ENCODE measurements at places on chromosomes 11 and 22. TPM values are rescaled to one million over a fixed set of nuclear protein-coding genes. Genes with fewer than 3 reads are reported as not detected.

The NKAPD1 gene
- 20.8 TPM for total RNA-seq

DNA sequence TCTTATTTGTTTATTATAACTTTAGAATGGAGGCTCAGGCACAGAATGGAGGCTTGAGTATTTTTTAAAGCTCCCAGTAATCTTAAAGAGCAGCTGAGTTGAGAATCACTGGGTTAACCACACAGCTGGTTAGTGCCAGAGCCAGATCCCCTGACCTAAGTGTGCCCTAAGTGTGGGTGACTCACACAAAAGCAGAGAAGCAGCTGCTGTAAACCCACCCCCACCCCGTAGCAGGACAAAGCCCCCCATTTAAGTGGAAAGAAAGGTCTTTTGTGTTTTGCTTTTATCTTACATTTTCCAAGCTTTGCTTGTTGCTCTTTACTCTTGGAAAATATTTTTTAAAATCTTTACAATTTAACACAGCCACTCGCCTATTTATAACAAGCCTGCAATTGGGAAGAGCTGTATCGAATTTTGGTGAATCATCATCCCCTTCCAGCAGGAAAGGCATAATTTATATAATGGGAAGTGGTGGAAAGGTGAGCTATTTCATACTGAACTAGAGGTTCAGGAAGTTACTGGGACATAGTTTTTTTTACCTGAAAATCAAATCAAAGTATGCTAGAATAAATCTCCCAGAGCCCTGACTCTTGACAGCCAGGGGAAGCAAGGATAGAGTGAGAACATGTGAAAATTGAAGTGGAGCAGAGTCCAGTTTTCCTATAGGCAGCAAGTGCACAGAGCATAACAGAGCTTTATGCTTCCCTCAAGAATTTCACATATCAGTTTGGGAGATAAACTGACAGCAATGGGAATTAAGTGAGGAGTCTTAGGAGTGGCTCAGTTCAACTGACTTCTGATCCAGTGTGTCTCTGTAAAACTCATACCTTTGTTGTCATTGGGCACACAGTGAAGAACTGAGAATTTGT, 405.7 kb downstream of the AASDHPPT start:
- DNase-seq, result no peak

DNA sequence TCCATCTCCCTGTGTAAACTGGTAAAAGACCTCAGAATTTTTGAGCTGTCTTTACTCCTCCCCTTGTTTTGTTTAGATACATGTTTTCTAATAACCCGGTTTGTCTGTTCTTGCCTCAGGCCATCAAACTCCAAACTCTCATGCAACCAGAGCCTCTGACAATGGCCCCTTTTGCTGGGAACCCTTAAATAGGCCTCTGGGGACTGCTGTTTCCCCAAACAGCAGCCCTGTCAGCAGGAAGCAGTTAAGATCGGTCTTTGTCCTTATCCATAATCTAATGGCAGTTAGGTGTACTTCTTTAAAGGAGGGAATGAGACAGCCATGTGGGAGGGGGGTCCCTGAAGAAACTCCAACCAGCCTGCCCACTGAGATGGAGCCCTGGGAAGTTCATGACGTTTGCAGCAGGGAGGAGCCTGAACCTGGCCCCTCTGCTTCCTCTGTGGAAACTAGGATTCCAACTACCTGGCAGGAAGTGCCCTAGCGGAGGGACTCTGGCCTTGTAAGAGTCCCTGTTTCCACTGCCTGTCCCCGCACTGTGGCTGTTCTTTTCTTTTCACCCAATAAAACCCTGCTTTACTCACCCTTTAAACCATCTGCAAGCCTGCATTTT, 1354.4 kb downstream of the LRRC4C start:
- no peak for DNase-seq

DNA sequence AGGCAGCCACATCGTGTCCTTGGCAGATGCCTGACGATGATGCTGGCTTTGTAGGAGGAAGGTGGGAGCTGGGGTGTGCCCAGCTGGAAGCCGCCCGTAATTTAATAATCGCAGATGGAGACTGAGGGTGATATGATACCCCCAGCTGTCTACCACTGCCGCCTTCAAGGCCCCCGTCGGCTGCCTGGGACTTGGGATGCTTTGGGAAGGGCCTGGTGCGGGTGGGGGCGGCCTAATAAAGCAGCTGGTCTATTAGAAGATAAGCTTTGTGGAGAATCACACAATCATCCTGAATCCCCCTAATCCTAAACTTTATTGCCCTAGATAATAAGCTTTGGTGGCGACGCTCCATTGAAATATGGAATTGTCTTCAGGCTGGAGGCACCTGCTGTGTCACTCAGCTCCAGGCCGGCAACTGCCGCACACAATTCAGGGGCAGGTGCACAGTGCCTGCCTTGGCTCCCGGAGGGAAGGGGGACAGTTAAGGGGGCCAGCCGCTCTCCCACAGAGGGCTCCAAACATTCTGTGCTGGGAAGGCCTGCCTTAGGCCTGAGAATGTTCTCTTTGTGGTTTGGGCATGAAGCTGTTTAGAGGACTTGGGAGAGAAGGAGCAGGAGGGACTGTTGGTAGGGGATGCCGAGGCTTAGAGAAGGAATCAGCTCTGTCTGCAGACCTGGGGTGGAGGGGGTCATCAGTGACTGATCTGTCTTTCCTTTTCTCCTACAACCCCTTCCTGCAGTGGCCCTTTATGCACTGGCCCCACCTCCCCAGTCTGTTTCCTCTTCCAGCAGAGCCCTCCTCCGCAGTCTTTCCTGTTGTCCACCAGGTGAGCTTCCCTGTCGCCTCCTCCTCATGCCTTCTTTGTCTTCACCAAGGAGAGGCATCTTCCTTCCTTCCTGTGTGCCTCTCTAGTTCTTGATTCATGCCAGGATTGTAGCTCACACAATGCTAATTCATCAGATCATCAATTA, 65.3 kb downstream of the ARL14EP start:
- DNase-seq, result no peak

The GALNT18 gene
- total RNA-seq, result 7.4 TPM

GRCh38 chr11:14320020-14320419, 39.0 kb downstream of the RRAS2 start:
- DNase-seq, result peak; percentile 82

The KRTAP5-9 gene
- total RNA-seq, result not detected

The E2F8 gene
- total RNA-seq, result 13.1 TPM

DNA sequence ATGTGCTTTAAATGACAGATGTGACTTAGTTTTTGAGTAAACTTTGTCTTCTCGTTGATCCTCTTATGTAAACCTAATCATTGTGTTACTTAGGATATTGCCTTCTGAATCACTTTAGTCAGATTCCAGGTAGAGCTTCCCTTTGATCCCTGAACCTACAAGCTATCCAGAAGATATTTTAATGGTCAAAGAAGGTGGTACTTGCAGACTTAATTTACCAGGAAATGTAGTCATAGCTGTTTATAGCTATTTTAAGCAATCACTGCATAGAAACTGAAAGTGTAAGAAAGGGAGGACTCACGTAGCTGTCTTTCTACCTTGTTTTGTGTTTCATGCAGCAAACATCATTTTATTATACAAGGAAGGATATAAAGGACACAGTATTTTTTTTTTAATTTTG, 189.5 kb downstream of the DDX10 start:
- no peak for DNase-seq

- no peak for DNase-seq
Observed at GRCh38 chr11:77030834-77031414, 3.3 kb upstream of the B3GNT6 start.

- DNase-seq, result no peak
Observed at GRCh38 chr11:16862726-16863125, 124.3 kb downstream of the C11orf58 start.

The ZNF70 gene
- 1.7 TPM for total RNA-seq

The OR2D2 gene
- not detected for total RNA-seq

The PTS gene
- total RNA-seq, result 22.6 TPM

The SCGB1A1 gene
- not detected for total RNA-seq

The ELFN2 gene
- 0.52 TPM for total RNA-seq

DNA sequence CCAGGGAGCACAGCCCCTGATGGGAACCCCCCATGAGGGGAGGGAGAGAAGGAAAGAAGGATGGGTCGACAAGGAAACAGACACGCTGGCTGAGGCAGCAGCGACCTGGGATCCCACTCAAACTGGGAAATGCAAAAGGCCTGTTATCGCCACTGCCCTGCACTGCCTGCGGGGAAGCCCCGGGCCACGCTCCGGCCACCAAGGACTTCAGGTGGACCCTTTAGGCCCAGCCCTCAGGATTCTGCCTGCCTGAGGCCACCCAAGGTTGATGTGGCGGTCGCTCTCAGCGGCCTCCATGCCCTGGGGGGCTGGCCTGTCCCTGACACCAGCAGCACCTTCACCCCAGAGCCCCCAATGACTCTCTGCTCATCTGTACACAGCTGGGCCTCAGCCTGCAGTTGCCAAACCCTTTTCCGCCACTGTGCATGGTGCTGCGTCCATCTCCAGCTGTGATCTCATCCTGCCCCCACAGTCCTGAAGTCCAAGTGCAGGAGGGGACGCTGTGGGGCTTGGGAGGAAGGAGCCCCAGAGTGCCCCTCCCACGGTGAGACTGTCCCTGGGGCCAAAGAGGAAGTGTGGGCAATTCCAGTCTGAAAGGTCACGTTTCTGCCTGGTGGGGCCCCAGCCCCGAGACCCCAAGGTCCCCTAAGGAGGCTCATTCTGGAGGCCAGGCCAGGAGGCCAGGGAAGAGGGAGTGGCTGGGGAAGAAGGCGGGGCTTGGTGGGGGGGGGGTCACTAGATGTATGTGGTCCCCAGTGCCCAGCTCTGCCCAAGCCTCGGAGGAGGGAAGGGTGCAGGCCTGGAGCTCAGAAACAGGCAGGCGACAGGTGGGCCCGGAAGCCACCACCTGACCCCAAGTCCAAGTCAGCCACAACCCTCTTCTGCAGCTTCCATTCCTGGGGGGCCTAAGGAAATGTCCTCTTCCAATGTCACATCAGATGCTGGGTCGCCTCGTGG, 31.6 kb downstream of the OSBPL5 start:
- no peak for DNase-seq

GRCh38 chr22:47294222-47294532, 531.7 kb downstream of the TBC1D22A start:
- DNase-seq, result no peak

The NXPE1 gene
- not detected for total RNA-seq

- no peak for DNase-seq
Observed at GRCh38 chr22:25495285-25495684, 69.2 kb upstream of the GRK3 start.

The MS4A15 gene
- not detected for total RNA-seq

The STARD10 gene
- total RNA-seq, result 8.6 TPM

DNA sequence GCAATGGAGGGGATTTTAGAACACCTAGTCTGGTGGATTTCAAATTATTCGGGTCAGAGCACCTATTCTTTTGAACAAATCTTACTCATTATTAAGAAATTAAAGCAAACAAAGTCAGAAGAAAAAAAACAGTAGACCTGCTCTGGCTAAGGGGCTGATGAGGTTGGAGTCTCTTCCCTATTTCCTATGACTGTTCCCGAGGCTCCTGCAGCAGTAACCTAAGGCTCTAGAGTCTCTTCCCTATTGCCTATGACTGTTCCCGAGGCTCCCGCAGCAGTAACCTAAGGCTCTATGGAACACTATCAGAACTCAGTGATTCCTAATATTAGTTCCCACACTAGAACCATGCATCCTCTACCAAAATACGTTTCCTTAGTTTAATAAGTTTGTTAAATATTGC, 607.9 kb downstream of the NTM start:
- no peak for DNase-seq

GRCh38 chr11:34938611-34939010, 22.2 kb downstream of the PDHX start:
- DNase-seq, result no peak

The LSP1 gene
- 247 TPM for total RNA-seq

The MIAT gene
- 11.6 TPM for total RNA-seq

DNA sequence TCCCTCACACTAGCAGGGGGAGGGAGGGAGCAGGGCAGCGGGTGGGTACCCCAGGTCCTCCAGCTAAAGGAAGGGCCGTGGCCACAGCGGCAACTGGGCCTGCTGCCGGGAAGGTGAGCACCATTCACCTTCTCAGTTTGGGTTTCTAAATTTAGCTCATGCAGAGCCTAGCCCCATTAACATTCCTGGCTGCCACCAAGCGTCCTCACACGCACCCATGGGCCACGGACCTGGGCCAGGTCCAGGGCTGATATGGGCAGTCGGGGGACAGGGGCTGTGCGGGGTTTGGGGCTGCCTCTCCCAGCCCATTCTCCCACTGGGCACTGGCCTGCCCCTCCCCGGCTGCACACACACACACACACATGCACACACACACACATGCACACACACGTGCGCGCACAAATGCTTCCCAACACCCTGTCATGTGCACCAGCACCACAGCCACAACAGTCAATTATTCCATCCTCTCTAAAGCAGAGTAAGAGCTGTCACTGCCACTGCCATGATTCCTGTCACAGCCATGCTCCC, 28.7 kb downstream of the SYT7 start:
- DNase-seq, result no peak

The PAX6 gene
- total RNA-seq, result not detected

- no peak for DNase-seq
Observed at GRCh38 chr22:31492151-31492550, 2.5 kb upstream of the EIF4ENIF1 start.

GRCh38 chr22:49350441-49351121, 477.1 kb downstream of the BRD1 start:
- DNase-seq, result no peak

- DNase-seq, result no peak
Observed at GRCh38 chr11:91173701-91174100, 950.9 kb upstream of the CHORDC1 start.

GRCh38 chr22:38236786-38237185, 35.0 kb downstream of the MAFF start:
- DNase-seq, result no peak

GRCh38 chr22:43990044-43990443, 34.1 kb upstream of the PARVB start:
- DNase-seq, result no peak

DNA sequence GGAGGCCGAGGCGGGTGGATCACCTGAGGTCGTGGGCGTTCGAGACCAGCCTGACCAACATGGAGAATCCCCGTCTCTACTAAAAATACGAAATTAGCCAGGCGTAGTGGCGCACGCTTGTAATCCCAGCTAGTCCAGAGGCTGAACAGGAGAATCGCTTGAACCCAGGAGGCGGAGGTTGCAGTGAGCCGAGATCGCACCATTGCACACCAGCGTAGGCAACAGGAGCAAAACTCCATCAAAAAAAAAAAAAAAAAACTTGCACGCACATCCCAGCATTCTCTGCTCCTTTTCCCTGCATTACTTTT, 934 bp upstream of the ATL3 start:
- no peak for DNase-seq

The SELENOM gene
- total RNA-seq, result 5.8 TPM

The FOLR2 gene
- total RNA-seq, result not detected

DNA sequence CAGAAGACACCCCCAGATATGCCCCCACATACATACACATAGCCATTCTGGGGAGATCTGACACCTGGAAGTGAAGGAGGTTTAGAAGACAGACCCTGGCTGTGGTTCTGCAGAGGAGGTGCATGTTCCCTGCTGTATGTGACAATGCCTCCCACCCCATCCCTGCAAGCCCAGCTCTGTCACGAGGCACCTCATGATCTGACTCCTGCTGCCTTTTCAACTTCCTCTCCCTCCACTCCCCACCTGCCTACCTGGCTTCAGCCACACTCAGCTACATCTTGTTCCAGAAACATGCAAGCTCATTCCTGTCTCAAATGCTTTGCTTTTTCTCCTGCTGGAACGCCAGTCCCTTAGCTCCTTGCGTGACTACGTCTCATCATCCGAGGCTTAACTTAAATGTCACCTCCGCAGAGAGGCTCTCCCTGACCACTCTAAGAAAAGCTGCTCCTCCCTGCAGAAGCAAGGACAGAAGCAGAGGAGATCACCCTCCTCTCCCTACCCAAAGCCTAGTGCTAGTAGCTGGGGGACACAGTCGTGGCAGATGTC, 114.5 kb downstream of the FEZ1 start:
- DNase-seq, result no peak

All from activated CD8-positive, alpha-beta T cell treated with anti-CD3 and anti-CD28 coated beads for 36 hours (primary cell).